ENCODE measurements at places on chromosomes 2 and 18. TPM values are rescaled to one million over a fixed set of nuclear protein-coding genes. Genes with fewer than 3 reads are reported as not detected.
A peak's percentile ranks its signal among the peaks of the same experiment; 100 is the strongest.

- H3K27ac ChIP-seq, result peak overlapping the region; percentile 88
- H3K4me1 ChIP-seq, result peaks cover 47% of the 10 kb centered on the region
- H3K36me3 ChIP-seq, result no peaks in the 10 kb centered on the region
- H3K4me3 ChIP-seq, result peak overlapping the region; percentile 39
Observed at GRCh38 chr2:23532391-23533337, 147.7 kb downstream of the KLHL29 start.

DNA sequence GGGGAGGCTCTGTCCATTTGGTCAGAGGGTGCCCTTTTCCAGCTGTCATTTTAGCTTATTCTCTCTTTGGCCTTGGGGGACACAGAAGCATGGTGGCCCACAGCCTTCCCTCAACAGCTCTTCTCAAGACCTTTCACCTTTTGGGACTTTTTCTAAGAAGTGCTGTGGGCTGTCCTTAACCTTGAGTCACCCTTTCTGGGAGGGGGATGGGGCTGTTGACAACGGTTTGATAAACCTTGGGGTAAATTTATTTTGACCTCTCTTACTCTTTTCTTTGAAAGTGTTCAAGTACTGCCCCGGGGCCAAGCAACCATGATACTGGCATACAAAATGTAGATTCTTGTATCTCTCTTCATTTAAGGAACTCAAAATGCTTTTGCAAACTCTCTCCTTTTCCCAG lies 13.7 kb downstream of the IGFBP5 start:
- H3K27me3 ChIP-seq, result peaks cover 1% of the 10 kb centered on the region
- no peaks in the 10 kb centered on the region for H3K36me3 ChIP-seq
- no peak overlapping the region for H3K27ac ChIP-seq
- no peak overlapping the region for H3K4me3 ChIP-seq

DNA sequence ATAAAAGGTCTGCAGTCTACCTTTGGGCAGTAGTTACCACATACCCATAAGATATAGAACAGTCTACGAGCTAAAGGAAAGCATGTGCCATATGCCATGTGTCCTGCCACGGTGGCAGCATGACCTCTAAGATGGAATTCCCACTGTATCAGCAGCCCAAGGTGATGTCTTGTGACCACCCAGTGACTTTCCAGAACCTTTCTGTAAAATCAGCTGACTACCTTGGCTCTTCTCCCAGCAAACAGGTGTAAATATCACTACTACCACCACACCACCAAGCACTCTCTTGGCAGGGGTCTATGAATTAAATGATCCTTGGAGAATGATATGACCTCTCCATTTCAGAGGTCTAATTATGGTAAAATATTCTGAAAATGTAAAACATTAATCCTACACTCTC lies 99.6 kb downstream of the METTL8 start:
- no peaks in the 10 kb centered on the region for H3K4me1 ChIP-seq
- H3K4me3 ChIP-seq, result no peak overlapping the region
- DNase-seq, result no peak
- H3K36me3 ChIP-seq, result no peaks in the 10 kb centered on the region
- H3K27ac ChIP-seq, result no peak overlapping the region

DNA sequence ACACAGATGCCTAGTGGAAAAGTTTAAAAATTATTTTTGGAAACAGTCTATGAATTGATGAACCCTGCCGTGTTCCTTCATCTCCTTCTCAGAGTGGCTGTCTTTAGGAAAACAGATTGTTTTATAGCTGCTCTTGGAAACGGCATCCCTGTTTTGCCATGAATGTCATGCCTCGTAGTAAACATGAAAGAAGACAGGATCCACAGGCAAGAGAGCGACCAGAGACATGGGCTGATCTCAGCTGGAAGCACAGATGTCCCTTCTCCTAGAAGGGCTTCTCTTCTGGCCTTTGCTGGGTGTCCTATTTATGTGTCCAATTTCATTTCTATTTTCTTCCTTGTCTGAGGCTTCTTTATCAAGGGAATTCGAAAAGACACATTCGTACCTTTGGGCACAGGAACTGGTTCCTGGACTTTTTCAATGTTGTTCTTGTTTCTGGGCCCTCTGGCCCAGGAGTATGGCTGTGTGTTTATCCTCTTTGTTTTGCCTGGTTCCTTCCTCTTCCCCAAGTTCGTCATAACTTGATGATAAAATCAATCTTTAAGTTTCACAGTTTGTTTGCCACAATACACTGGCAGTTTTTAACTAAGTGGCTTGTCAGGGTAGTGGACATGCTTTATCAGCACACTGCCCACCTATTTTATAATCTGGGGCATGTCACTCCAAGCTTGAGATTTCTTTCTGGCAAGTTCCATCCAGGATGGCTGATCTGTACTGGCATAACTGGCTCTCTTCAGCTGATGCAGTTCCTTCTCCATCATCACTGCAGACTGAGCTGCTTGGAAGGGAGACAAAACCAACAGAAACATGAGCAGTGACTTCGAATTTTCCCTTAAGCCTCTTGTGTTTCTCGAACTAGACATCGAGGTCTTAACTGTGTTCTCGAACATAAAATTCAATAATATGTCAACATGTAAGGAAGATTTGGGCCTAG lies 63.2 kb upstream of the MGAT4A start:
- no peaks in the 10 kb centered on the region for H3K36me3 ChIP-seq
- no peak overlapping the region for H3K27ac ChIP-seq
- peaks cover 4% of the 10 kb centered on the region for H3K4me1 ChIP-seq
- no peak overlapping the region for H3K4me3 ChIP-seq

DNA sequence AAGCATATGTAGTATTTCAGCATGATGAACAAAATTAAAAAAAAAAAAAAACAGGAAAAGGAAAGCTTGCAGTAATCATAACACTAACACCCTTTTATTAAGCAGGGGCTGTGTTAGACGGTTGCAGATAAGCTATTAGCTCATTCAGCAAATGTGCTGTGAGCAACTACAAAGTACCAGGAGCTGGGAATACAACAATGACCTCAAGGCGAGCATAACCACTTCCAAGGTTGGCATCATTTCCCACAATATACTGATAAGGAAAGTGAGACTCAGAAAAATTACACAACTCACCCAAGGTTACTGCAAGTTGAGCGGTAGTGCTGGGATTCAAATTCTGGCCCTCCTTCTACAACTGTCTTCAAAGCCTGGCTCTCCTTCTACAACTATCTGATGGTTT lies 38.2 kb upstream of the ACTR3 start:
- no peak for DNase-seq
- H3K36me3 ChIP-seq, result no peaks in the 10 kb centered on the region
- no peaks in the 10 kb centered on the region for H3K4me1 ChIP-seq
- no peak overlapping the region for H3K27ac ChIP-seq

GRCh38 chr2:127663566-127664064 lies 11.7 kb downstream of the LIMS2 start:
- no peak for DNase-seq
- H3K27me3 ChIP-seq, result peaks cover 26% of the 10 kb centered on the region
- no peak overlapping the region for H3K27ac ChIP-seq
- no peaks in the 10 kb centered on the region for H3K4me1 ChIP-seq
- H3K4me3 ChIP-seq, result no peak overlapping the region
- H3K36me3 ChIP-seq, result no peaks in the 10 kb centered on the region

FAM110C gene
- 0.05 TPM for total RNA-seq

- H3K27ac ChIP-seq, result no peak overlapping the region
- H3K4me3 ChIP-seq, result no peak overlapping the region
- peaks cover 2% of the 10 kb centered on the region for H3K36me3 ChIP-seq
- no peaks in the 10 kb centered on the region for H3K4me1 ChIP-seq
- no peaks in the 10 kb centered on the region for H3K27me3 ChIP-seq
Observed at GRCh38 chr2:96558061-96558460, 21.5 kb downstream of the ARID5A start.

DNA sequence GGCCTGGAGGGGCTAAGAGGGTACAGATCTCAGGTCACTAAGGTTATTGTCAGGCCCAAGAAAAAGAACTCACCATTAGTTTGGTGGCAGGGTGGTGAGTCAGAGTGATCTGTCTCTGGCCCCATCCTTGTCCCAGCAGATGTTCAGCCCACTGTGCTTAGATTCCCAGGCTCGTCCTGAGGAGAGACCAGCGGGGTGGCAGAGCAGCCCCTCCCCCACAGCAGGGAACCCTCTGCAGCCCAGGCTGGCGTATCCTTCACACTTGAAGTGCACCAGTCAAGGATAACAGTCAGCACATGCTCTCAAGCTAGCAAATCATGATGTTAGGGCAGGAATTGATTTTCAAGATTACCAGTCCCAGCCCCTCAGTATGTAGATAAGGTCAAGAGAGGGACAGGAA lies 43.1 kb downstream of the TMEM185B start:
- no peak overlapping the region for H3K4me3 ChIP-seq
- DNase-seq, result no peak
- H3K36me3 ChIP-seq, result no peaks in the 10 kb centered on the region
- H3K27ac ChIP-seq, result no peak overlapping the region

GRCh38 chr2:155574941-155575340 lies 757.6 kb downstream of the NR4A2 start:
- no peaks in the 10 kb centered on the region for H3K27me3 ChIP-seq
- H3K4me1 ChIP-seq, result no peaks in the 10 kb centered on the region
- no peak overlapping the region for H3K27ac ChIP-seq
- no peaks in the 10 kb centered on the region for H3K36me3 ChIP-seq
- no peak overlapping the region for H3K4me3 ChIP-seq
- no peak for DNase-seq

- no peak overlapping the region for H3K4me3 ChIP-seq
- no peaks in the 10 kb centered on the region for H3K36me3 ChIP-seq
- H3K27ac ChIP-seq, result no peak overlapping the region
- no peaks in the 10 kb centered on the region for H3K27me3 ChIP-seq
- no peaks in the 10 kb centered on the region for H3K4me1 ChIP-seq
Observed at GRCh38 chr2:155546721-155547555, 785.6 kb downstream of the NR4A2 start.

FBXO15 gene
- 5.1 TPM for total RNA-seq

- no peak overlapping the region for H3K27ac ChIP-seq
- H3K27me3 ChIP-seq, result no peaks in the 10 kb centered on the region
- no peak overlapping the region for H3K4me3 ChIP-seq
Observed at GRCh38 chr2:59276033-59276432, 1034.9 kb upstream of the FANCL start.

NOSTRIN gene
- total RNA-seq, result 2.8 TPM

NT5DC4 gene
- total RNA-seq, result 0.85 TPM

- no peak for DNase-seq
- H3K27ac ChIP-seq, result no peak overlapping the region
- H3K4me3 ChIP-seq, result no peak overlapping the region
- H3K4me1 ChIP-seq, result no peaks in the 10 kb centered on the region
- no peaks in the 10 kb centered on the region for H3K36me3 ChIP-seq
Observed at GRCh38 chr2:164495491-164496223, 125.6 kb downstream of the GRB14 start.

- H3K4me3 ChIP-seq, result no peak overlapping the region
- DNase-seq, result no peak
- no peaks in the 10 kb centered on the region for H3K27me3 ChIP-seq
- H3K36me3 ChIP-seq, result no peaks in the 10 kb centered on the region
- H3K27ac ChIP-seq, result no peak overlapping the region
Observed at GRCh38 chr2:54083445-54083844, 32.0 kb upstream of the ACYP2 start.

PTH2R gene
- total RNA-seq, result 0.38 TPM

DNA sequence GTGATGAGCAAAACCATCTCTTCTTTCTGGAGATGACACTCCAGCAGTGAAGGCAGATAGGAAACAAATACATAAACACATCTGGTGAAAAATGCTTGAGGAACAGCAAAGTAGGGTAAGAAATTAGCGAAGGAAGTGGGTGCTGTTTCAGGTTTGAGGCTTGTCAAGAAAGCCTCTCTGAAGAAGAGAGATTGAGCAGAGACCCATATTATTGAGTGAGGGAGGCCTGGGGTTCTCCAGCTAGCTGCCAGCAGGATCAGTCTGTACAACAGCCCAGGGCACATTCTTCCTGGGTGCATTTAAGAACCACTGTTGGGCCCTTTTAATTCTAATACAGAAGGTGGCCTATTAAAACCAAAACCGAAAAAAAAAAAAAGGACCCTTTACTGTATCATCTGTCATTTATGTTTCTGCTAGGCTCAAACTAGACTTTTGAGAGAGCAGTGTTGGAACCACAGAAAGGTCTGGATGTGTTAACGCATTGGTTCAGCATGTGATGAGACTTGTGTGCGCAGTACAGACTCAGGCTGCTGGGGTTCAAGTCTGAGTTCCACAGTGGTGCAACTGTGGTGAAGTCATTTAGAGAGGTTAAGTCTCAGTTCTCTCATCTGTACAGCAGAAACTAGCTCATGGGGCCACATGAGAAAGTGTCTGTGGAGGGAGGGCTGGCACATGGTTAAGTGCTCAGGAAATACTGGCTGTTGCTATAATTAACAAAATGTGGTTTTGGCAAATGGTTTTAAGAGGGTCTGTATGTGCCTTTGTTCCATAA lies 28.9 kb downstream of the MGAT5 start:
- peak; percentile 72 for DNase-seq
- no peaks in the 10 kb centered on the region for H3K27me3 ChIP-seq
- H3K4me1 ChIP-seq, result peaks cover 55% of the 10 kb centered on the region
- peaks cover 10% of the 10 kb centered on the region for H3K36me3 ChIP-seq
- no peak overlapping the region for H3K4me3 ChIP-seq

SLC4A5 gene
- 0.85 TPM for total RNA-seq

GRCh38 chr2:42223067-42223854 lies 54.1 kb downstream of the EML4 start:
- DNase-seq, result no peak
- no peaks in the 10 kb centered on the region for H3K27me3 ChIP-seq
- no peak overlapping the region for H3K27ac ChIP-seq
- no peaks in the 10 kb centered on the region for H3K36me3 ChIP-seq

SLC30A3 gene
- 0.05 TPM for total RNA-seq

TMEM237 gene
- 24.7 TPM for total RNA-seq

Data from thymus (tissue), 14 donors.